ENCODE measurements at places on chromosomes 11 and 22. TPM values are rescaled to one million over a fixed set of nuclear protein-coding genes. Genes with fewer than 3 reads are reported as not detected.

GRCh38 chr11:102010776-102011494 is 36.3 kb upstream of the CFAP300 start:
- peak; percentile 95 for DNase-seq

GRCh38 chr22:49500942-49501395 is 326.7 kb downstream of the BRD1 start:
- no peak for DNase-seq

GRCh38 chr11:50275133-50275532 is 242.5 kb downstream of the OR4C45 start:
- no peak for DNase-seq

GRCh38 chr11:2208691-2209369 is 37.2 kb upstream of the TH start:
- DNase-seq = no peak

The APOA5 gene
- total RNA-seq = not detected

The MYOD1 gene
- total RNA-seq = not detected

The ACTN3 gene
- not detected for total RNA-seq

The MCAM gene
- 180 TPM for total RNA-seq

The MMP12 gene
- total RNA-seq = 1.3 TPM

Data from Daoy (cell line).